ENCODE measurements at places on chromosomes 7 and 10.
A peak's percentile ranks its signal among the peaks of the same experiment; 100 is the strongest.

GRCh38 chr10:11246752-11247467 lies 229.2 kb downstream of the CELF2 start:
- no peak for DNase-seq

DNA sequence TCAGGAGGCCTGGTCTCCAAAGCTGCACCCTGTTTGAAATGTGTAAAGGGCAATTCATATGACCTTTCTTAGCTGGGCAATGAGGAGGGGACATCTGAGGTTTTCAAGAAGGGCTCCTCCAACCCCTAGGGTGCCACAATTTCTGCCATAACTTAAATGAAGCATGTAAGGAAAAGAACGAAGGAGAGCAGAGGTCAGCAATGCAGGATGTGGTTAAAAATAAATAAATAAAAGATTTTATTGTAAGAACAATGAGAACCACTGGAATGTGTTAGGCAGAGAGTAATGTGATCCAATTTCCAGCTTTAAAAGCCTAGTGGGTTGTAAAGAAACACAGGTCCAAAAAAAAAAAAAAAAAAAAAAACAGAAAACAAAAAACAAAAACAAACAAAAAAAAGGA lies 673.1 kb downstream of the TNS3 start:
- DNase-seq, result peak; percentile 81

DNA sequence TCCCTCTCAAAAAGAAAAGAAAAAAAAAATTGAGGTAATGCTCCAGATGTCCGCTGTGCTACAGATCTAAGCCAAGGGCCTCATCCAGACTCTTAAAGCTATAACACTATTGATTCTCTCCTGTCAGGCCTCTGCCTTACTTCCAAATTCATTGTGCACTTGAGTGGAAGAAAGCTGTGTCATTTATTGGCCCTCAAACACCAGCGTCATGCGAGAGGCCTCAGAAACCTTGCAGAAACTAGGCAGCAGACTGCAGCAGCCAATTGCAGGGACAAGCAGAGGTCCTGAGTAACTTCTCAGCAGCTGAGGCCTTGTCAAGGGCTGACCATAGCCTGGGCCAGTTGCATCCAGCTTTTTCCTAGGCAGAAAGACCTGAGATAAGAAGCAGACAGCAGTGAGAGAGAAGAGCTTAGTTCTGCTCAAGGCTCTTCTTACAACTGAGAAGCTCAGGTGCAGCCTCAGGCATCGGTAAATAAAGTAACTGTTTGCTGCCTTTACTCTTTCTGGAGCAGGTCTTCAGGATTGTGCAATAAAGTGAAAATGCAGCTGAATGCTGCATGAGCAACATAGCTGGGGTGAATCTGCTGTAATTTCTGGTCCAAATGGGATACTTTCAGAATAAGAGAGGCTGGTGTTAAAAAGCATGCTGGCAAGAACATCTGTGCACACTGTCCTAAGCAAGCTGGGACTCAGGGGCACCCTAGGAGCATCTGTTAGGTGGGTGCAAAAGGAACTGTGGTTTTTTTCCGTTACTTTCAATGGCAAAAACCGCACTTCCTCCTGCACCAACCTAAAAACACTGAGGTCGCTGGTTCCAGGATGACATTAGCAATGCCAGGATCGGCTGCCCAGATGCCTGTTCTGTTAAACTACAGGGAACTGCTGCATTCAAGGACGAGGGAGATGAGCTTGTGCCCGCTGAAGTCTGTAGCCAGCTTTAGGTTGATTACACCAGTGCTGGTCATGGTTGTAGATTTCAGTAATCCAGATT lies 181.8 kb upstream of the PFKP start:
- DNase-seq, result no peak

- no peak for DNase-seq
Measured at GRCh38 chr10:106992055-106992454, 172.5 kb downstream of the SORCS1 start.

DNA sequence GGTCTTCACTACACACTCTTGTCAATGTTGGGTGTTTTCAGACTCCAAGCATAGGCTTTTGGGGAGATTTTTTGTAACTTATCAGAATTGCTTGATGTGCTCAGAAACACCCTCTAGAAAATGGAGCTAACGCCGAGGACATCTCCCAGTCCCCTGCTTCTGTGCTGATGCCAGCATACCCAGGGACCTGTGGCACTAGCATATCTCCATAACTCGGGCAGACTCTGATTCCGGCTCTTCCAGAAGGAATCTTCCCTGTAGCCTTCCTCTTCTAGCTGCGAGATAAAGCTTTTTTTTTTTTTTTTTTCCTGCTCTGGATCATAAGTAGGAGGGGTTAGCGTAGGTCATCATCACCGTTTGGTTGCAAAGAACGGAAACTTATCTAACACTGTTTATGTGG lies 434.4 kb downstream of the GALNT17 start:
- DNase-seq, result no peak

- DNase-seq, result peak; percentile 30
Measured at GRCh38 chr7:124152859-124153692, 120.2 kb upstream of the TMEM229A start.

DNA sequence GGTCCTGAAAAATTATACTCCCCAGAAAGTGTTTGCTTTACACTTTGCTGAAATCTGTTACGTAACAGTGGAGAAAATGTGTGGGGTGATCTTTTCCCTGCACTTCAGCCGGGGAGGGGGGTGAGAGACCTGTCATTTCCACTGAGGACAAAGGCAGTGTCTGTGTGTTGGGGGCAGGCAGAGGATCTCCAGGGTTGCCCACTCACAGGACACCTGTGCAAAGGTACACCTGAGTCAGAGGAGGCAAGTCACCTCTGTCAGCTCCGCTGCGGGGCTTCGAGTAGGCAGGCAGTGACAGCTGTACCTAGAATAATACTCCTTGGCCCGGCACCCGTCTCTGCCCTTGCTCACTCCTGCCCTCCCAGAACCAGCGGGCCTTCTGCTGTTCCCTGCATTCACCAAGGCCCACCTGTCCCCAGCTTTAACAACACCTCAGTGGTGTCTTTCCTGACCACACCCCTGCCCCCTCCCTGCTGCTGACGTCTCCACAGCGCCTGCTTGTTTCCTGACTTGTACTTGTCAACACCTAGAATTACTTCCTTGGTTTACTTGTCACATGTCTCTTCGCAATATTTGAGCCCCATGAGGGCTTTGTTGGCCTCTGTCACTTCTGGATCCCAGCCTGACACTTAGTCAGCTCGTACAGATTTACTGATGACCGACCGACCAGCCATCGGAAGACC lies 159.2 kb downstream of the NEURL1 start:
- DNase-seq, result no peak

Data from adipocyte (in vitro differentiated cells).